Uterus (tissue), 4 donors: ENCODE measurements at places on chromosomes 7 and 10. TPM values are rescaled to one million over a fixed set of nuclear protein-coding genes. Genes with fewer than 3 reads are reported as not detected.

DNA sequence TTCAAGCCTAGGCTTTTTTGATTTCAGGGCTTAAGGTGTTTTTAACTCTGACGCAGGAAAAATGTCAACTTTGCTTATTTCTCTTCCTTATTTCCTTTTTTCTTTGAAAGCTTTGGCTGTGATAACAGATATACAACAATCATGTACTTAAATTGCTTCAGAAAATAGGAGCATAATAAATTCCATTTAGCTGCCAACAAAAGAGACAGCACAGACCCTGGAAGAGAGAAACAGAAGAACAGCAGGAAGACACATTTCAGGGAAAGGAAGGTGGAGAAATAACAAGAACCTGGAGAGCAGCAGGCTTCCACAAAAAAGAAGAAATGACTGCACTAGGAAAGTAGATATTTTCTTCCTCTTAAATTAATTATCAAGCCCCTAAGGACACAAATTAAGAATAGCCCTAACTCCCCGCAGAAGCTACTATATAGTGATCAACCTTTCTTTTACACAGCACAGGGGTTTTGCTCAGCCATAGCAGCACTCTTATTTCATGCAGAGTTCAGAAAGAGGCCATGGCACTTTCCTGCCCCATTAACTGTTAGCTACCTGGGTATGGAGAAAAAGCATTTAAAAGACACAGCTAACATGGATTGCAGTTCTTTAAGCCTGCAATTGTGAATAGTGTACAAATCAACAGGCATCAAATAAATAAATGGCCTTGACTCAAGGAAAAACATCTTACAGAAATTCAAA, 61.5 kb downstream of the IQUB start:
- H3K27ac ChIP-seq, result peak overlapping the region; percentile 38
- H3K4me1 ChIP-seq, result no peaks in the 10 kb centered on the region
- no peaks in the 10 kb centered on the region for H3K27me3 ChIP-seq

DNA sequence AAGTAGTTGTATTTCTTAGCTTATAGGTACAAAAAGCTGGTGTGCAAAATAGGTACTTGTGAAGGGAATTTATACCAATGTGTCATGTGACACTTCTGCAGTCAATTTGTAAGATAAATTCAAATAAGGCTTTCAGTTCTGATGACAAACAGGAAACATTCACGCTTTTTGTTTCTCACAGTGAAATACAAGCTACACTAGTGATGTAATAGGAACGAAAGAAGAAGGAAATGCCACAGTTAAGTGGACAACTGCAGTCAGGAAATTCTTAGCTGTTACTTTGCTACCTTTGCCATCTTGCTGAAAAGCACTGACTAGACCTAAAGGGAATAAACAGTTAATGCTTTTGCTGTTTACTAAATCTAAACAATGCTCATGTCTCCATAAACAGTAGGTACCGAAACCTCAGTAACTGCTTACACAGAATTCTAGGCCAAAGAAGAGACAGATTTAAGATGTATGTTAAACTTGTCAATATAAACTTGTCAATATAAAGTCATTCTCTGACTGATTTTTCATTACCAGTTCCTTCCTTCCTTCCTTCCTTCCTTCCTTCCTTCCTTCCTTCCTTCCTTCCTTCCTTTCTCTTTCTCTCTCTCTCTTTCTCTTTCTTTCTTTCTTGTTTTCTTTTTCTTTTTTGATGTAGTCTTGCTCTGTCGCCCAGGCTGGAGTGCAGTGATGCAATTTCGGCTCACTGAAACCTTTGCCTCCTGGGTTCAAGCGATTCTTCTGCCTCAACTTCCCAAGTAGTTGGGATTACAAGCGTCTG, 10.1 kb downstream of the OTUD1 start:
- no peaks in the 10 kb centered on the region for H3K27me3 ChIP-seq
- no peak overlapping the region for H3K4me3 ChIP-seq
- H3K36me3 ChIP-seq, result no peaks in the 10 kb centered on the region
- DNase-seq, result no peak

DNA sequence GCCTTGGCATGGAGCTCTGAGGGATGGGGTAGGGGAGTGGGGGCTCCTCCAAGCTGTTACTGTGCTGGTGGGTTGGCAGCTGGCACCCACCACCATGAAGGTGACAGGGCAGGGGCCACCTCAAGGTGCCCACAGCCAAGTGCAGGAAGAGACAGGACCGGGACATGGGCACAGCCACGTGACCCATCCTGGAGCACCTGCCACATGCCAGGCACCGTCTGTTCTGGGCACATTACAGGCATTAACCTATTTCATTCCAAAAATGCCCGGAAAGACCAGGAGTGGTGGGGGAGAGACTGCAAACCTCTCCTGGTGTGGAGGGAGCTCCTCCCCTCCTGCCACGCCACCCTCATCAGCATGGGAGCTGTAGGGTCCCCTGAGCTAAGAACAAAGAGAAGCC, 56.7 kb downstream of the CAMK2B start:
- H3K4me3 ChIP-seq, result no peak overlapping the region
- no peaks in the 10 kb centered on the region for H3K36me3 ChIP-seq
- no peak for DNase-seq
- H3K4me1 ChIP-seq, result no peaks in the 10 kb centered on the region

- no peaks in the 10 kb centered on the region for H3K27me3 ChIP-seq
- no peak overlapping the region for H3K4me3 ChIP-seq
- no peak for DNase-seq
- H3K27ac ChIP-seq, result no peak overlapping the region
These were observed 199.5 kb downstream of the ELFN1 start for GRCh38 chr7:1869452-1870130.

- no peak overlapping the region for H3K27ac ChIP-seq
- no peaks in the 10 kb centered on the region for H3K27me3 ChIP-seq
- H3K4me1 ChIP-seq, result no peaks in the 10 kb centered on the region
- no peaks in the 10 kb centered on the region for H3K36me3 ChIP-seq
- H3K4me3 ChIP-seq, result no peak overlapping the region
- DNase-seq, result no peak
These were observed 35.5 kb upstream of the ZNF32 start for GRCh38 chr10:43684292-43684559.

DNA sequence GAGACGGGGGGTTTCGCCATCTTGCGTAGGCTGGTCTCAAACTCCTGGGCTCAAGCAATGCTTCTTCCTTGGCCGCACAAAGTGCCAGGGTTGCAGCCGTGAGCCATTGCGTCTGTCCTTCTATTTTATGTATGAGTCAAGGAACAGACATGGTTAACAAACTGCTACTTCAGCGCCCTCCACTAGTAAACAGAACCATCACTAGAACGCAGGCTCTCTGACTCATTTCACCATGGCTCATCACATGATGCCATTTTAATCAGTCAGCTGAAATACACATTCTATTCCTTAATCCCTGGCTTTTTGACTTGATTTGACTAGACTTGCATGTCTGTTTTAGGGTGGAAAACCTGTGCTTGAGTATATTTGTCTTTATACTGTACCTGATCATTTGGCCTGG, 41.3 kb downstream of the CELF2 start:
- H3K27ac ChIP-seq, result peak overlapping the region; percentile 16
- no peaks in the 10 kb centered on the region for H3K27me3 ChIP-seq
- no peak overlapping the region for H3K4me3 ChIP-seq
- H3K36me3 ChIP-seq, result no peaks in the 10 kb centered on the region

DNA sequence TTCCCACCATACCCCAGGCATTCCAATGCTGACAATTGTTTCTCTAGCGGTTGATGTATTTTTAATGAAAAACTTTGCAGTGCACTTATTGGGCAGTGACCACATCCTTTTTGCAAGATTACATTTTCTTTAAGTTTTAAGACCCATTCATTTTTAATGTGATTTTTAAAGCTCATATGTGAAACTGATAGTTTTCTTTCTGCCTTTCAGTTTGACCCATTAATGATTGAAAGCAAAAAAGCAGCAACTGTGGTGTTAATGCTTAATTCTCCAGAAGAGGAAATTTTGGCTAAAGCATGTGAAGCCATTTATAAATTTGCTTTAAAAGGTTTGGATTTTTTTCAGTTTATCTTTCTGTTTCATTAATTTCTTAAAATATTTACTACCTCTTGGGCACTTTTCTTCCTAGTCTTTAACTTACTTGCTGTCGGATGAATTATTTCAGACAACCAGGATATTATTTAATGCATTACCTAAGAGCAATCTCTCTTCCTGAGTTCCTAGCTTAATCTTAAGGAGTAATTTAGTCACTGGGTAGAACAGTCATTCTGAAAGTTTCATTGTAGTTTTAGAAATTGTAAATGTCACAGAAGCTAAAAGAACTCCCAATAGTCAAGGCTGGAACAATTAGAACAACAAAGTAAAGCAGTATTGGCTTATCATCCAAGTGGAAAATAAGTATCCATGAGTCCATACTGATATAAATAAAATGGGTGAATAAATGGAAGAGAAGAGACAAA, 18.3 kb downstream of the ARMC3 start:
- no peaks in the 10 kb centered on the region for H3K36me3 ChIP-seq
- no peak for DNase-seq
- no peak overlapping the region for H3K4me3 ChIP-seq
- no peaks in the 10 kb centered on the region for H3K27me3 ChIP-seq
- no peak overlapping the region for H3K27ac ChIP-seq
- no peaks in the 10 kb centered on the region for H3K4me1 ChIP-seq

MRC1 gene
- 14.9 TPM for total RNA-seq

- H3K4me1 ChIP-seq, result peaks cover 3% of the 10 kb centered on the region
- H3K27ac ChIP-seq, result no peak overlapping the region
- no peak for DNase-seq
- H3K36me3 ChIP-seq, result no peaks in the 10 kb centered on the region
These were observed 17.8 kb downstream of the HDAC9 start for GRCh38 chr7:18513343-18513742.

GRCh38 chr7:103343758-103344452, 662 bp downstream of the DNAJC2 start:
- peaks cover 4% of the 10 kb centered on the region for H3K4me1 ChIP-seq
- H3K36me3 ChIP-seq, result no peaks in the 10 kb centered on the region
- H3K4me3 ChIP-seq, result peak overlapping the region; percentile 68
- H3K27ac ChIP-seq, result peak overlapping the region; percentile 83
- no peaks in the 10 kb centered on the region for H3K27me3 ChIP-seq

CRYGN gene
- total RNA-seq, result 2.4 TPM

GRCh38 chr10:78910886-78911285, 157.9 kb upstream of the ZMIZ1 start:
- H3K36me3 ChIP-seq, result no peaks in the 10 kb centered on the region
- no peak overlapping the region for H3K27ac ChIP-seq
- no peak for DNase-seq
- H3K4me3 ChIP-seq, result no peak overlapping the region
- H3K4me1 ChIP-seq, result no peaks in the 10 kb centered on the region

SMC3 gene
- 45.3 TPM for total RNA-seq

GRCh38 chr10:22317771-22318565, 1.8 kb downstream of the COMMD3 start:
- H3K4me3 ChIP-seq, result no peak overlapping the region
- no peaks in the 10 kb centered on the region for H3K27me3 ChIP-seq
- DNase-seq, result no peak
- no peaks in the 10 kb centered on the region for H3K36me3 ChIP-seq
- H3K27ac ChIP-seq, result peak overlapping the region; percentile 94

DNA sequence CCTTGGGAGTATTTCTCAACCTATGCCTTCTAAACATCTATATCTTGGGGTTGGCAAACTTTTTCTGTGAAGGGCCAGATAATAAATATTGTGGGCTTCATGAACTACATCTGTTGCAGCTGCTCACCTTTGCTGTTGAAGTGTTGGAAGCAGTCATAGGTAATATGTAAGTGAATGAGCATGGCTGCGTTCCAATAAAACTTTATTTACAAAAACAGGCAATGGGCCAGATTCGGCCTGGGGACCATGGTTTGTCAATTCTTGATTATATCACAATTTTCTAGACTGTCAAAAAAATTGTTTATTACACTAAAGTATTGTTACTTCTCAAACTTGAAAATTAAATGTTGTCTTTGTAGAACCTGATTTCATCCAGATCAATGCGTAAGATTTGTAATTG, 54.9 kb downstream of the MTPN start:
- H3K36me3 ChIP-seq, result no peaks in the 10 kb centered on the region
- no peak for DNase-seq
- H3K27me3 ChIP-seq, result no peaks in the 10 kb centered on the region
- H3K27ac ChIP-seq, result no peak overlapping the region
- H3K4me1 ChIP-seq, result no peaks in the 10 kb centered on the region

DNA sequence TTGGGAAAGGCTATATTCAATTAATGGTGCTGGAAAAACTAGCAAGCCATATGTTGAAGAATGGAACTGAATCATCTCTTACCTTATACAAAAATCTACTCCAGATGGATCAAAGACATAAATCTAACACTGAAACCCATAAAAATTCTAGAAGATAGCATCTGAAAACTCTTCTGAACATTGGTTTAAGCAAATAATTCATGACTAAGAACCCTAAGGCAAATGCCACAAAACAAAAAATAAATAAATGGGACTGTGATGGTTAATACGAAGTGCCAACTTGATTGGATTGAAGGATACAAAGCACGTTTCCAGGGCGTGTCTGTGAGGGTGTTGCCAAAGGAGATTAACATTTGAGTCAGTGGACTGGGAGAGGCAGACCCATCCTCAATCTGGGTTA, 1130.0 kb downstream of the DNAJB9 start:
- no peaks in the 10 kb centered on the region for H3K4me1 ChIP-seq
- H3K27ac ChIP-seq, result no peak overlapping the region
- no peaks in the 10 kb centered on the region for H3K36me3 ChIP-seq
- no peak for DNase-seq

MBLAC1 gene
- total RNA-seq, result 4.7 TPM

GRCh38 chr10:36578306-36578705, 547.1 kb upstream of the ANKRD30A start:
- H3K27ac ChIP-seq, result no peak overlapping the region
- no peaks in the 10 kb centered on the region for H3K36me3 ChIP-seq
- no peak for DNase-seq
- no peaks in the 10 kb centered on the region for H3K27me3 ChIP-seq
- no peaks in the 10 kb centered on the region for H3K4me1 ChIP-seq

DNA sequence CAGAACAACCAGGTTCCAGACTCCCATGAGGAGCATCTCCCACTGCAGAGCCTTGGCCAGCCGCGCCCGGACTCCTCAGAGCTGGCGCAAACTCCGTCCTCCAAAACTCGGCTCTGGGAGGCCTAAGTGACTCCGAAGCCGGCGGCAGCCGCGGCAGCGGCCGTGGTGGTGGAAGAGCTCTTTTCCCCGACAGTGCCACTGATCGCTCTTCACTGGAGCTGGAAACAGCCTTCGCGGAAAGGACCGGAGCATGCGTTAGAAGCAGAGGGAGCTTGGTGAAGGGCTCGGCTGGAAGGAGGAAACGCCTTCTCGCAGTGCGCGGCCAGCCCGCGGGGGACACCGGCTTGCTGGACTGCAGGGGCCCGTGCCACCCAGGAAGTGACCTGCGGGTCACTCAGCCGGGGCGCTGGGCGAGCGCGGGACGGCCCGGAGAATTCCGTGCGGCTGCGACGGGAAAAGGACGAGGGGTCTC, 5.0 kb upstream of the HOXA13 start:
- peaks cover 63% of the 10 kb centered on the region for H3K27me3 ChIP-seq
- no peaks in the 10 kb centered on the region for H3K36me3 ChIP-seq
- no peak overlapping the region for H3K4me3 ChIP-seq
- H3K27ac ChIP-seq, result no peak overlapping the region
- no peak for DNase-seq

- no peak overlapping the region for H3K4me3 ChIP-seq
- peaks cover 8% of the 10 kb centered on the region for H3K4me1 ChIP-seq
- DNase-seq, result peak; percentile 69
- H3K27me3 ChIP-seq, result no peaks in the 10 kb centered on the region
- H3K36me3 ChIP-seq, result no peaks in the 10 kb centered on the region
- H3K27ac ChIP-seq, result peak overlapping the region; percentile 89
These were observed 22.6 kb upstream of the AKR1C3 start for GRCh38 chr10:5071411-5072198.

LAMB1 gene
- 322 TPM for total RNA-seq
